ENCODE measurements at places on chromosomes 3 and 15.

- DNase-seq, result peak; percentile 36
These were observed 287.2 kb downstream of the CGGBP1 start for GRCh38 chr3:87771337-87772192.

DNA sequence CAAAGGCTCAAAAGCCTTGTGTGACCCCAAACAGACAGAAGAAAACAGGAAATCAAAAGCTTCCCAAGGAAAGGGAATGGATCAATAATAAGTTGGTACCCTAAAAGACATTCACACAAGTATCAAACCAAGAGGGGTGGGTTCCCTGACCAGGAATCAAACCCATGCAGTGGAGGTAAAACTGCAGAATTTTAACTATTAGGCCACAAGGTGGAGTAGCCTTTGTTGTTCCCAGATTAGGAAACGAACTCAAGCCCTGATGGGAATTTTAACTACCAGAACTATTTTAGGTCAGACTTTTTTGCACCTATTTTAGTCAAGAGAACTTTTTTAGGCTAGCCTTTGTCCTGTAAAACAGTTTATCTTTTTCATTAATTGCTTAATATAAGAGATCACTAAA, 31.4 kb downstream of the SETMAR start:
- no peak for DNase-seq

- no peak for DNase-seq
These were observed 37.0 kb downstream of the RASA2 start for GRCh38 chr3:141523615-141524375.

DNA sequence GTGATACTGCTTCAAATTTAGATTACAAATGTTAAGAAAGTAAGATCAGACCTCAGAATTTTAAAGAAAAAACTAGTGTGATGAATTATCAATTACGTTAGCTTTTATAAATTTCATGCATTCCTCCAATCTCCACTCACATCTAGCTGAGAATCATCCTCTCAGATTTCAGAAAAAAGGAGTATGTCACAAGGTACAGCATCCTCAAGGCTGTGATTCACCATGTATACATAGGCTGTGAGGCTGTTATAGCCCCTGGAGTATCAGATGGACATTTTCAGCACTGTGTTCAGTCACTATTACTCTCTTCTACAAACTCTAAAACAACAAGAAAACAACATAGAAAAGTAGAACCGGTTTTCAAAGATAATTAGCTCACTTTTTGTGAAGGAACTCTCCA, 214.4 kb downstream of the PCCB start:
- DNase-seq, result no peak

DNA sequence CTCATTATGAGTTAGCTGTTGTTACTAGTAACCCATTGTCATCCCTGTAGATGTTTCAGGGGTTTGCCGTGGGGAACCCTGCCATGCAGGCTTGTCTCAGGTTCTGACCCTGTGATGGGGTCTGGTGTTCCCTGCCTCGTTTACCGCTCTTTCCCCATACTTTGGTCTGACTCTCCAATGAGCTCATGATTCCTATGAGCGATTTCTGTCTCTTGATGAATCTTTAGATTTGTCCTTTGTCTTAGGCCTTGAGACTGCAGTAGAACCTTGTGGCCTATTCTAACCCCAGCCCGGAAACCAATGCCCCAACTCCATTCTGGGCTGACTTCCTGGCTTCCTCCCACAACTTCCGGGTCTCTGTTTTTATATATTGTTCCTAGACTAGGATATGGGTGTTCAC, 11.3 kb upstream of the IQGAP1 start:
- peak; percentile 74 for DNase-seq

GRCh38 chr3:86793786-86794185, 197.2 kb downstream of the VGLL3 start:
- no peak for DNase-seq
